ENCODE measurements at places on chromosomes 6 and 20.

- DNase-seq: no peak
Observed at GRCh38 chr6:107698146-107698545, 126.0 kb downstream of the SCML4 start.

DNA sequence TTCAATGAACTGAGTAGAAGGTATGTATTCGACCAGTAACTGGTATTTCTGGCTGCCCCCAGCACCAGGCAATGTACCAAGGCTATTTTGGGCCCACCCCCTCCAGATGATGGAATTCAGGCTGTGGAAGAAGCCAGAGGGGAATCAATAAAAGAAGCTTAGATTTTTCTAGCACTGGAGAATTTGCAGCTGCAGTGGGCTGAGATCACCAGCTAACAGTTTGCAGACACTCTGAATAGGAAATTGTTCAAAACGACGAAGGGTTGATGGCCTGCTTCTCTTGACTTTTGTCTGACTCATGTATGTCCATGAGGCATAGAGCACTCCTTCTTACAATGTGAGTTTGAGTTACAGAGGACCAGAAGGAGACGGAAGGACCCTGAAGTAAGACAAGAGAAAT is 32.4 kb upstream of the FBXO9 start:
- no peak for DNase-seq

DNA sequence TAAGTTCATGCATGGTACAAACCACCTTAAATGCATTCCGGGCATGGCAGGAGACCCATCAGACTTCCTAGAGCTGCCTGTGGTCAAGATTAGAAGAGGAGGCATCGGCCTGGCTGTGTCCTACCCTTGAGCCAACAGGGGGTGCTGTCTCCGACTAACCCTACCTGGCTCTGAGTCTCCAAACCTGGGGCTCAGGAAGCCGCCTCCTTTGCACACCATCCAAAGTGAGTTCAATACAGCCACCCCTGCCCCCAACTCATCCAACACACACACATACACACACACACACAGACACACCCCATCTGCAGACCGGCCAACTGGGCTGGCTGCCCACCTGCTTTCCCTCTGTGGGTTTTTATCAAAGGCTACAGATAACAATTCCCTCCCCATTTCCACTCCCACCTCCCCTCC is 77.0 kb downstream of the JPH2 start:
- peak; percentile 20 for DNase-seq

DNA sequence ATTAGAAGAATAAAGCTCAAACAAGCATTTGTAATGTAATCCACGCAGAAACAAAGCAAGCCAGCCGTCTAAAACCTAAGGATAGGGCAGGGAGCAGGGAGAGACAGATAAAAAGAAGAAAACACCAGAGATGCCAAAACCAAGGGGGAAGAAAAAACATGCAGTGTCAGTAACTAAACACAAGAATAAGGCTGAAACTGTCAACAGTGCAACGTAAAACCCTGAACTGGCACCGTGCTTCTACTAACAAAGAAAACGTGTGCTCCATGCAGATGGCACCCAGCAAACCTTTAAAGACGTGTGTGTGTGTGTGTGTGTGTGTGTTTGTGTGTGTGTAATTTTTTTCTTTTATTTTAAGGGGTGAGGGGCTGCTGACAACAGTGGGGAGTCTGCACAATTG is 88.4 kb upstream of the TAB2 start:
- DNase-seq: no peak

- no peak for DNase-seq
Observed at GRCh38 chr6:150078788-150079187, 9.9 kb upstream of the ULBP3 start.

GRCh38 chr6:16163535-16164300 is 34.8 kb downstream of the MYLIP start:
- no peak for DNase-seq

- DNase-seq: no peak
Observed at GRCh38 chr6:4892785-4893485, 110.9 kb downstream of the RPP40 start.

- DNase-seq: no peak
Observed at GRCh38 chr20:58511364-58511763, 3.8 kb downstream of the APCDD1L start.

- DNase-seq: no peak
Observed at GRCh38 chr6:158086504-158087223, 81.4 kb downstream of the SERAC1 start.

GRCh38 chr6:32825966-32826365 is 9.2 kb upstream of the HLA-DOB start:
- no peak for DNase-seq

- no peak for DNase-seq
Observed at GRCh38 chr20:8587251-8587650, 455.2 kb downstream of the PLCB1 start.

GRCh38 chr6:93238632-93239031 is 180.7 kb downstream of the EPHA7 start:
- DNase-seq: no peak

GRCh38 chr6:140436023-140436811 is 1061.8 kb upstream of the CITED2 start:
- DNase-seq: no peak

DNA sequence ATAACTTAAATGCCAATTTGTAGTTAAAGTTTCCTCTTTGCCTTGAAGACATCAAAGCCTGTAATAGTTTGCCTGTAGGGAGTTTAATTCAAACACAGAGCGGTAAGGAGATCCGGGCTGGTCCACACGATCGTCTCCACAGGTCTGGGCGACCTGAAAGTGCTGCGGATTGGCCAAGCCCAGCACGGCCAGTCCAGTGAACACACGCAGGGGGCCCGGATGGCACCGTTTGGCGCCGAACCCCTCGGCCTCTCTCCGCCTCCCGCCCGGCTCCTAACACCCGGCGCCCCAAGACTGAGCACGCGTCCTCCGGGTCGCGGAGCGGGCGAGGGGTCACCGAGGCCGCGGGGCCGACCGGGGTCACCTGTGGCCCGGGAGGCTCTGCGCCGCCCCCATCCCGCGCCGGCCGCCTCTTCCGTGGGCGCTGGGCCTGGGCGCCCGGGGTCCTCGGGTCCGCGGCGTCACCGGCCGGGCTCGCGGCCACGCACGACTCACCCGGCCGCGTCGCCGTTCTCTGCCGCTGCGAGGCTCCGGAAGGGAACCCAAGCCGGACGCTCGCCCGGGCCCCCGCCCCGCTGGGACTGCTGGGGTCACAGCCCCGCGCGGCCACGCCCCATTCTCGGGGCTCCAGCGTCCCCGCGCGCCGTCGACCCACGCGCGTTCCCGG is 481 bp downstream of the SERPINB6 start:
- DNase-seq: peak; percentile 67

DNA sequence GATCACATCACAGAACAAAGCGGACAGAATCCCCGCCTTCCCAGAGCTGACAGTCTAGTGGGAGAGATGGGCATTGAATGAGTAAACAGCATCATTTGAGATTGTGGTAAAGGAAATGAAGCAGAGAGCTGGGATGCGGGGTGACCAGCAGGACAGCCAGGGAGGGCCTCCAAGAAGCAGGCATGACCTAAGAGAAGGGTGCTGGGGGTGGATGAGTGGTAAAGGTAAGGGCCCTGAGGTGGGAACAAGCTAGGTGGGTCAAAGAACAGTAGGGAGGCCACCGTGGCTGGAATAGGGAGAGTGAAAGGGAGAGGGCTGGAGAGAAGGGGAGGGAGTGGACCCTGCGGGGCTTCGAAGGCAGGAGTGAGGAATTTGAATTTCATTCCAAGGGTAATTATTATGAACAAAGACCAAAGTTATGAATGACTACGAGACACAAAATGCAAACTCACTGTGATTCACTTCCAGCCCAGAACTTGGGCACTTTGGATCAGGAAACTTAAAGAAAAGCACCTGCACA is 61.4 kb downstream of the CEBPB start:
- no peak for DNase-seq

- DNase-seq: no peak
Observed at GRCh38 chr20:20632644-20633043, 79.8 kb downstream of the RALGAPA2 start.

DNA sequence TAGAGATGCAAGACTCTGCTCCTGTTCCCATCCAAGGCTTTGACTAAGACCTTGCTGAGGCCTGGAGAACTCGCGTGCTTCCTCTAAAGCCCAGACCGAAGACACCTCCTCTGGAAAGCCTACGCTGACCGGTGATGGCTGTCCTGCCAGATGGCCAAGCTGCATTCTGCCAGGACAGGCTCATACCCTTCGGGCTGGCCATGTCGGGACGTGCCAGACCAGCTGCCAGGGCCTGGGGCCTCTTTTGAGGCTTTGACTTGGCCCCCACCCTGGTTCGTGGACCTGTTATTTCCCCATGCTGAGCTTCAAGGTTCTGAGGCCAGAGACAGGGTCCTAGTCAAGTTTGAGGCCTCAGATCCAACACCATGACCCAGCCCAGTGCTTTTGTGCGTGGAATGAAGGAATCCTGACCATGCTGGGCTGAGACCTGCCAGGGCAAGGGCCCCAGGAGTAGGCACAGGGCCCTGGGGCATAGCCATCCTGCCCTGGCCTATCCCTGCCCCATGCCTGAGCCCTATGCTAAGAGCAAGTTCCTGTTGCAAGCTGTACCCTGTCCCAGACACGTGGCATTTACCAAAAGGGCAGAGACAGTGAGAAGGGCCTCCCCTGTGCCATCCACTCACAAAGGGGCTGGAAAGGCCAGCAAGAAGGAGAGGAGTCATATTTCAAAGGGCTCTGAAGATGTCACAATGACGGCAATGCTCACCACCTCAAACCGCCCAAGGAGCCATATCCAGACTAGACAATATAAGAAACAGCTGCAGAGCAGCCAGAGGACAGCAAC is 42.8 kb downstream of the MRPL14 start:
- DNase-seq: no peak

- DNase-seq: no peak
Observed at GRCh38 chr6:5394280-5394679, 133.0 kb downstream of the FARS2 start.

DNA sequence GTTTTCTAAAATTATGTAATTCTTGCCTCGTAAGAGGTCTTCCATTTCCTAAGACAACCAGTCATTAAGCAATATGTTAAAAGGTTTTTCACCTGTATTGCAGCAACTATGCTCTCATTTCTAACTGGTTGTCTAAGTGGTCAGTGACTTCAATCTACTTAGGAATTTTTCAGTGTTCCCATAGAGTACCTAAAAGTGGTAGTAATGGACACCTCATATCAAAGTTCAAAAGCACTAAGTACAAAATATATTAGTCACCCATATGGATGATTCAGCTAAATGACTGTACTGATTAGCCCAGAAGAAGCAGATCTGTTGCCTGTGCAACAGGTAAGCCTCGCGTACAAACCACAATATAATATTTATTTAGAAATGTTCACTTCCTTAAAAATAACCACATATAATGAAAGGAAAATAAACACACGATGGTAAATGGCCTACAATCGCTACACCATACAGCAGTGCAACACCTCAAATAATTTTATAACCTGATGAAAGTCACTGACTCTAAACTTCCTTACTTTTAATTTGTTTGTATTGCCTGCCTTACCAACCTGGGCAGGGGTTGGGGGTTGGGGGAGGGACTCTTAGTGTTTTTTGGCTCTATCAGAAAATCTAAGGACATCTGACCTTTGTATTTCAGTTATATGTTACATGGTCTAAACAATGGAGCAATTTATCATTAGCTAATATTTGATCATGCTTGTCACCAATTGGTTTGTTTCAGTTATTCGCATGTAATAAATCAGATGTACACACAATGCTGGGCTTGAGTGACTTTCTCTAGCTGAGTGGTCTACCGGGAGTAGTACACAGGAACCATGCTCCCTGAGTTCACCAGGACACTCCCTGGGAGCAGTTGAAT is 105.9 kb downstream of the HIVEP2 start:
- DNase-seq: no peak

DNA sequence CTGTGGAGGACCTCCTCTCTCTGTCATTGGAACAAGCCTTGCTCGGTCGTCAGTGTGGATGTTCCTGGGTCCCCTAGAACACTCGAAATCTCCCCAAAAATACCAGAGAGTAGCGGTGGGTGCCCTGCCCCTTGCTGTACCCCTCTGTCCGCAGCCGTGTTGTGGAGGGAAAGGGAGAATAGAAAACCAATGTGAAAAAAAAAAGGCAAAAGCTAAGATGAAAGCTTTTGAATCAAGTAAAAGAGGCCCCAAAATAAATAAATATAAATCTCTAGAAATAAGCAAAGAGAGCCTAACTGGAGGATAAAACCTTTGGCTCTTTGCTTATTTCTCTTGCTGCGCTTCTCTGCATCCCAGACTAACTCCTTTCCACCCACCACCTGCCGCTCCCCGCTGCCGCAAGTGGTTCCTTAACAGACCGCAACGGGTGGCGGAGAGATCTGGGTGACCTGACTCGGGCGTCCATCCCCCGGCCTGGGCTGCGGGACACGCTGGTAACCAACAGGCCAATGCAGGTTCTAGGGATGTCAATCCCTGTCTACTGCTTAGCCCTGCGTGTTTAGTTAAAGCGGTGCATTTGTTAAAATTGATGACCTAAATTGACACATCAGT is 110.0 kb downstream of the GPX5 start:
- DNase-seq: no peak

GRCh38 chr6:21599051-21599696 is 5.6 kb downstream of the SOX4 start:
- no peak for DNase-seq

GRCh38 chr6:161242779-161243693 is 30.8 kb downstream of the AGPAT4 start:
- peak; percentile 21 for DNase-seq

GRCh38 chr20:57841297-57841866 is 131.6 kb upstream of the PMEPA1 start:
- no peak for DNase-seq

DNA sequence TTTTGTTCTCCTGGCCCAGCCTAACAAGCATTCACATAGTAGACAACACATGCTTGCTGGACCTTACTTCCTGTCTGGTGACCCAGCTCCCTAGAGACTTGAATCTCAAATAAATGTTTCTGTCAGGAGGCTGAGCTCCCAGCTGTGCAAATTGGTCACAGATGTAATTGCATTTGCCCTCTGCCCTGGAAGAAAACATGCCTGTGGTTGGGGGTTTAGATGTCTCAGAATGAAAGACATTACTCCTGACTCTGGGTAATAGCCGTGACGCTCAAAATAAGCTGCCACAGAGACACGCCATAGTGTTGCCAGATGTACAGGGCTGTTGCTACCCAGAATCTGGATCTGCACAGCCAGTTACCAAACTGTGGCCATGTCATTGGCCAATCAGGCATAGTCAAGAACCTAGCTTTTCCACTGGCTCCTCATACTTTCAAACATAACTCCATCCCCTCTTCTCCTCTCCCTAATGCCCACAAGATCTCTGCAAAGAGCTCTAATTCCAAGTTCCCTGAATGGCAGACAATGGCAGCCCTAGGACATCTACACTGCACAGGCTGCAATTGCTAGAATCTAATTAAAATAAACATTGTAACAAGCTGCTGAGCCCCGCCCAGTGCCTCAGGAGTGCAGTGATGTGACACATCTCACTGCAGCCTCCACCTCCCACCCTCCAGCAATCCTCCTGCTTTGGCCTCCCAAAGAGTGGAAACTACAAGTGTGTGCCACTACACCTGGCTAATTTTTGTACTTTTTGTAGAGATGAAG is 32.8 kb upstream of the GMPR start:
- DNase-seq: no peak

- DNase-seq: peak; percentile 43
Observed at GRCh38 chr6:36851149-36851614, 11.9 kb upstream of the CPNE5 start.

- DNase-seq: no peak
Observed at GRCh38 chr6:100229512-100229911, 235.2 kb downstream of the SIM1 start.

Data from activated CD4-positive, alpha-beta T cell treated with anti-CD3 and anti-CD28 coated beads for 48 hours (primary cell).